ENCODE measurements at places on chromosomes 2 and 18.

GRCh38 chr2:165698444-165698884 is 95.6 kb downstream of the GALNT3 start:
- DNase-seq = no peak

DNA sequence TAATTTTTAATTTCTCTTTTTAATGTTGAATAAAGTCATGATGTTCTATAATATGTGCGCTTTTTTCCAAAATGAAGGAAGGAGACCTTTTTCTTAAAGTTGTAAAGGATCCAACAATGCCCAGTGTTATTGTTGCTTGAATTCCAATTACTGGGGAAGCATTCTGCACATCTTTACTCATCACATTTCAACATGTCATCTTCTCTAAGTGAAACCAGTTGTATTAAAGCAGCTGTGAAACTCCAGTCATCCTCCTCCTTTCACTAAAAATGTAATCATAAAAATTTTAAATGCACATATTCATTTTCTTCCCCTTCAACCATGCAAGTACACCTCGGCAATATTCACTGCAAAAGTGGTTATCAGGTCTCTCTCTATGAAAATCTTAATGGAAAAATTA is 722.7 kb downstream of the TSN start:
- DNase-seq = no peak

DNA sequence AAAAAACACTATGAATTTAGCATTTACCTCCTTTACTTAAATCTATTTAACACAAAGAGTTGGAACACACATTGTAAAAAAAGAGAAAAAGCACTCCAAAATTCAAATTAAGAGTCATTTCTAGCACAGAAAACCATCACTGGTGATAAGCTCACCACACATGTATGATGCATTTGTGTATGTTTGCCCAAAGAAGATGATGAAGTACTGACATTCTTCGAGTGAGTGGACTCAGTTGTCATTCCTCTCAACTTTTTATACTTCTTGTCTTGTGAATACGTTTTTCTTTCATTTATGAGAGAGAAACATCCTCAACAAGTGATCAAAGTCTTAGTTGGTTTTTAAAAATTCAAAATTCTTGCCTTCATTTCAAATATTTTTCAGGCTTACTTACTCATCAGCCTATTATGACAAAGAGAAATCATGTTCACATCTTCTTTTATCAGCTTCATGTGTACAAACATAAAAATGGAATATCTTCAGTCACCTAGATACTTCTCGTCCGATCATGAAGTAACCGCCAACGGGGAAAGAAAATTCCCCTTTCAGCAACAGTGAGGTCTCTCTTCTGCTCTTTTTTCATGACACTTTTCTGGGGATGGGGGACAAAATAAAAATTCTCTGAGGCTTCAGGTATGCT is 1.5 kb downstream of the DSEL start:
- no peak for DNase-seq

- no peak for DNase-seq
Measured at GRCh38 chr18:10543277-10543676, 17.4 kb downstream of the NAPG start.

Measured in stimulated activated CD4-positive, alpha-beta T cell treated with anti-CD3 and anti-CD28 coated beads, Interleukin-2, amount 100 ng/mL, for 24 hours (primary cell).